ENCODE measurements at places on chromosomes 1 and 21.

GRCh38 chr1:205477121-205477758 lies 21.4 kb upstream of the BLACAT1 start:
- no peak for DNase-seq

DNA sequence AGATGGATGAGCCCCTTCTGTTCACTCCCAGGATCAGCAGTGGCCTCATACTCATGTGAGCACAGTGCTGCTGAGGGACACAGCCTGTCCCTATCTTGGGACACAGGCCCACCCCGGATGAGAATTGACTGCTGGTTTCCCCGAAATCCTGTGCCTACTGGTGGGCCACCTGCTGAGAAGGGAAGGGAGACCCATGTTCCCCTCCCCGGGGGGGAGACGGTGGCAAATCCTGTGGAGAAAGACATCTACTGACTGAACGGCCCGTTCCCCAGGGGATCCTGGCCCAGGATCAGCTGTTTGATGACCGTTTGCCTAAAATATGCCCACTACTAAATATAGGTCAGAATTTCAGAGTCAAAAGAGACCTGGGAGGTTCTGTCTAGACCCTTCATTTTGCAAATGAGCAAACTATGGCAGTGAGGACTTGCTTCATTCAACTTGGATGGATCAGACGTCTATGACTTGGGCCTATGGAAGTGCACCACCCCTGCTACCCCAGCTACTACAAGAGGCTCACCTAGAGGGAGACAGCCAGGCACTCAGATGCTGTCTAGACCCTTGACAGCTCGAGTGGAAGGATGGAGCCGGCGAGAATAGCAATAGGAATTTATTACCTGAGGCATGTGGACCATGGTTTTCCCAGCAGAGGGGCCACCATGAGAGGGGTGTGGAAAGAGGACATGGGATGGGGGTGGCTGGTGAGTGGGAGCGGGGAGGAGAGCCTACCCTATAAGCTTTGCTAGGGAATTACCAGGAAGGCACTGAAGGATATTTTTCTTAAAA lies 15.6 kb upstream of the THEMIS2 start:
- no peak for DNase-seq

GRCh38 chr1:21550866-21551475 lies 41.7 kb downstream of the ALPL start:
- DNase-seq, result no peak

GRCh38 chr1:9397997-9398526 lies 105.4 kb downstream of the SPSB1 start:
- DNase-seq, result no peak

- no peak for DNase-seq
Observed at GRCh38 chr1:172661107-172661506, 2.2 kb downstream of the FASLG start.

DNA sequence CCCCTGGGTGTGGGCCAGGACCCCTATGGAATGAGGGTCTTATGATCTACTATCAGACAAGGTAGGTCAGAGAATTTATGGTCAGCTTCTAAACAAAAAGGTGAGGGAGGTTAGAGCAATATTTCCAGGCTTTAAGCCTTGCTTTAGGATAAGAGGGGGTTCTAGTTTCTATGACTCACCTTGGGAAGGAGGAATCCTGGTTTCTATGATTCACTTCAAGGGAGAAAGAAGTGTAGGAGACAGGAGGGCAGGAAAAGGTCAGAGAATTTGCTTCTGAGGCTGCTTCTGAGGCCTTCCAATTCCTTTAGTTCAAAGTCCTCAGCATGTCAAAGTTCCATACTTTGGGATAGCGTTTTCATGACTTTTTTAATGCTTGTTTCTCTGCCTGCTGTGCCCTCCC lies 35.2 kb downstream of the RGL1 start:
- no peak for DNase-seq

- DNase-seq, result no peak
Observed at GRCh38 chr1:33657833-33658232, 185.4 kb downstream of the ZSCAN20 start.

DNA sequence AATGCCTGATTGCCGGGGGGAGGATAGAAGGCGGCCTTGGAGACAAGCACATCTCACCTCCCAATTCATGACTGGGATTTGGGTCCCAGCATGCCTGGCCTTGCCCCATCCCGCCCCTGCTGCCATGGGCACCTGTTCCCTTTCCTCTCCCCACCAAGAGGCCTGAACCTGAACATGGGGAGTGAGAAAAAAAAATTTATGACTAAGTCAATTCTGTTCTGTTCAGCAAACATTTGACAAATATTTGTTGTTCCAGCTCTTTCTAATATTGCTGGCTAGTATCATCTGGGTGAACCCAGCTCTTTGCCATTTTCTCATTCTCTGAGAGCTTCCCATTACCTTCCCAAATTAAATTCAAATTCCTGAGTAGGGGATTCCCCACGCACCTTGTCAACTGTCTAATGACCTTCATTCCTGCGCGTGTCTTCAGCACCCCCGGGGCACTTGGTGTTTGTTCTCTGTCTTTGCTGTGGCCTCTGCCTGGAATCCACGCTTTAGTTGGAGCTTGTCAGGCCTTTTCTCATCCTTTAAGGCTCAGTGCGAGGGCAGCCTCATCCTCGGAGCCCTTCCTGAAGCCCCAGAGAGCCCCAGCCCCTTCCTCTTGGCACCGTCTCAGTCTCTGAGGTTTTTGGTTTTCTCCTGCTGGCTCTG lies 42.8 kb downstream of the ARHGEF10L start:
- DNase-seq, result no peak
